ENCODE measurements at places on chromosomes 5 and 9. TPM values are rescaled to one million over a fixed set of nuclear protein-coding genes. Genes with fewer than 3 reads are reported as not detected.

Gene PCDHAC2
- 2.6 TPM for total RNA-seq

Gene TMEM8B
- 3.0 TPM for total RNA-seq

Gene ENTPD2
- total RNA-seq = under 0.01 TPM

Gene CD274
- total RNA-seq = 5.9 TPM

Gene PPP2R2B
- 1.5 TPM for total RNA-seq

Gene PCDHGB5
- total RNA-seq = 17.5 TPM

Gene FSTL4
- total RNA-seq = not detected

Gene SHC3
- total RNA-seq = 7.7 TPM

Gene IRX1
- total RNA-seq = not detected

Gene SHISAL2B
- not detected for total RNA-seq

Gene FAM200C
- total RNA-seq = 4.9 TPM

Gene PCDHB16
- total RNA-seq = 0.51 TPM

Gene TLX3
- total RNA-seq = not detected

Gene HEXB
- total RNA-seq = 214 TPM

Gene TNFSF15
- 0.26 TPM for total RNA-seq

Gene C5orf52
- not detected for total RNA-seq

Gene PCAT7
- under 0.01 TPM for total RNA-seq

Gene RHOBTB3
- 337 TPM for total RNA-seq

Gene SH3GL2
- under 0.01 TPM for total RNA-seq

Gene STKLD1
- 0.99 TPM for total RNA-seq

Gene HTR4
- not detected for total RNA-seq

Gene SLCO6A1
- total RNA-seq = not detected

Gene MAPK9
- 27.6 TPM for total RNA-seq

Gene TMEM215
- total RNA-seq = not detected

Gene SOX30
- total RNA-seq = under 0.01 TPM

Gene PCDHAC1
- 0.51 TPM for total RNA-seq

Gene SVEP1
- 76.3 TPM for total RNA-seq

Gene GPR151
- not detected for total RNA-seq

Gene TBC1D13
- 7.4 TPM for total RNA-seq

Gene PCDHGA8
- 2.6 TPM for total RNA-seq

Gene RAPGEF1
- total RNA-seq = 27.5 TPM

Gene ACOT12
- total RNA-seq = 2.0 TPM

Gene CNTNAP3
- total RNA-seq = under 0.01 TPM

Gene SLC46A2
- total RNA-seq = not detected

Gene ARID3C
- under 0.01 TPM for total RNA-seq

Gene GLRA1
- total RNA-seq = not detected

Gene PCDHGA11
- 5.9 TPM for total RNA-seq
